ENCODE measurements at places on chromosomes 4 and X.

- DNase-seq = no peak
Measured at GRCh38 chrX:12434493-12434892, 296.2 kb downstream of the FRMPD4 start.

DNA sequence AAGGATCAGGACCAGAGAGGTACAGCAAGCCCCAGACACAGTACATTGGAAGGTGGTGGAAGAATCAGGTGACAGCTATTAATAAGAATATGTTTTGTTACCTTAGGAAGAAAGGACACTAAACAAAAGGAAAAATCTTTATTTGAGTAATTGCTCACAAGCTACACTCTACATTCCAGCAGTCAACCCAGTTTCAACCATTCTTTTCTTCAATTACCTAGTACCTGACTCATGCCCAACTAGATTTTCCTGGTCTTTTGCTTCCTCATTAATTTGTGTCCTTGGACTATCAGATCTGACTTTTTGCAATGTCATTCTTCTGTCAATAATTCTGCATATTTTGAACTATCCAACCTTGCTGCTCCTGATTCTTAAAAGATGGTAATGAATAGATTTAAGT is 22.5 kb upstream of the GLRA2 start:
- DNase-seq = no peak

DNA sequence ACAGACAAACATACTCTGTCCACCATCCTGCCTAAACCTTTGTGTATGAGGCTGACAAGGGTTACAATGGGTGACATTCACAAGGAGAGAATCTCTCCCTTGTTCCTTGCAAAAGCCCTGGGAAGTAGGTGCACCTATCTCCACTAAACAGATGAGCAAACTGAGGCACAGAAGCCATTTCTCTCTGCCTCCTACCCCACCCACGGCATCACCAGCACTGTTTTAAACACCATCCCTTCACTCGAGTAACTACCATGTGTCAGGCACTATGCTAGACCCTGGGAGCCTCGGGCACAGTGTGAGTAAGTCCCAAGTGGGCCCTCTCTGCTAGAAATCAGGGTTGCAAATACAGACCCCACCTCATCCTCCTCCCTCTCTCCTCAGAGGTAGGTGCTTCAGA is 899 bp downstream of the LYAR start:
- no peak for DNase-seq

GRCh38 chrX:93177930-93178329 is 495.4 kb downstream of the NAP1L3 start:
- DNase-seq = no peak

- DNase-seq = no peak
Measured at GRCh38 chrX:153449368-153450113, 3.7 kb upstream of the TREX2 start.

GRCh38 chr4:71473541-71474240 is 134.9 kb downstream of the SLC4A4 start:
- no peak for DNase-seq

GRCh38 chr4:74189331-74190043 is 31.6 kb downstream of the MTHFD2L start:
- DNase-seq = no peak

DNA sequence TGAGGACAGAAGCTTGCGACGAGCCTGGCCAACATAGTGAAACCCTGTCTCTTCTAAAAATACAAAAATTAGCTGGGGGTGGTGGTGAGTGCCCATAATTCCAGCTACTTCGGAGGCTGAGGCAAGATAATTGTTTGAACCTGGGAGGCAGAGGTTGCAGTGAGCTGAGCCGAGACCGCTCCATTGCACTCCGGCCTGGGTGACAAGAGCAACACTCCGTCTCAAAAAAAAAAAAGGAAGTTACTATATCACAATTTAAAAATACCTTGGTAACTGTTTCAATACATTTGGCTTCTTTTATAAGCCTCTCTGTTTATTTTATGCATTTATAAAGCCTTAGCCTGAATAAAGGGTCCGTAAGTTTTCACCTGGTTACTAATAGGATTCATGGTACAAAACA is 46.6 kb upstream of the CHRNA9 start:
- no peak for DNase-seq

GRCh38 chr4:109962401-109962800 is 49.7 kb downstream of the EGF start:
- DNase-seq = no peak

DNA sequence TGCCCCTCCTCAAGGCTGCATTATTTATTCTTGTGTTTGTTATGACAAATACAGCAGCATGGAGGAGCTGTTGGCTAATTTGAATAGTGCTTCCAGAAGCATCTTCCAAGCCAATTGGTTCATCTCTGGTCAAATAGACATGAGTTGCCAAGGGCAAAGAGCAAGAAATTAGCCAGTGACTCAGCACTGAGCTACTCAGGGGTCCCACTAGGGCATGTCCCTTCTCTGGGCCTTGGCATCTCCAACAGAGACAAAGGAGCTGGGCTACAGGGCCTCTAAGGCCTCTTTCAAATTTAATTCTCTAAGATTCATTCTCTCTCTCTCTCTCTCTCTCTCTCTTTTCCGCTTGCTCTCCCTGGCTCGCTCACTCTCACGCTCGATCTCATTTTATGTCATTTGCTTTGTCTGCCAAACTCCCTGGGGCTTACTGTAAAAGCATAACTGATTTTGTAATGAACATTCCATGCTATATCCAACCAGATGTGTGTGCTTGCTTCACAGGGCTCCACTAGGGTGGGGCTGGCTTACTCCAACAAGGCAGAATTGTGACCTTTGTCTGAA is 86.7 kb upstream of the MAGEA4 start:
- no peak for DNase-seq

DNA sequence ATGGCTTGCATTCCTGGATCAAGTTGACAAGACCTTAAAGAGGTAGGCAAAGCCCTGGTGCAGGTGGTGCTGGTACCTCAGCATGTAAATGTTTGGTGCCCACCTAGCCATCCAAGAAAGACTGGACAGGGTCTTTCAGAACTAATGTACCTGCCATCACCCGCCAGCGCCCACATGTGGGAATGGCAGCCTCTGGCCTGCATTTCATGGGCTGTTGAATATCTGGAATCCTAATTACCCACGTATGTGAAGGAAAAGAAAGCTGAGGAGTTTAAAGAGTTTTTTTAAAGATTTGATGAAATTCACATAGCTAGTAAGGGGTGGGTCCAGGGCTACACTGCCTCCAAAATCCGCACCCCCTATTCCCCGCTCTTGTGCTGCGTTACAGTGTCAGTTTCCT is 8.6 kb upstream of the CCDC149 start:
- no peak for DNase-seq

- DNase-seq = no peak
Measured at GRCh38 chr4:36235306-36235705, 9.0 kb downstream of the ARAP2 start.

GRCh38 chr4:28225050-28225449 is 1364.4 kb downstream of the STIM2 start:
- no peak for DNase-seq

DNA sequence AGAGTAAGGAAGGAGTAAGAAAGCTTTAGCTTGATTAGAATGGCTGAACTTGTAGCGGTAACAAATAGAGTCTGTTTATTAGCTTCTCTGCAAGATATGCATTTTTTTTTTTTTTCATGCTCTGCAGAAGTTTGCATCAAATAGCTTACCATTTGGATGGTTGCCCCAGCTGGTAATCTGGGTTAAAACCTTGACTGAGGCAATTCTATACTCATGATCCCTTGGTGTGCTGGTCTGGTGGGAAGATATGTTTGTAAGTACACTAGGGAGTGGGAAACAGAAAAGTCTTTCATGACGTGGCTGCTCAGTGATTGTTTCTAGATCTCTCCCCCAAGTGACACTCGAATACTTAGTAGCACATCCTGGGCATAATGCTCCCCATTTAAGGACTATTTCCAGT is 32.1 kb downstream of the SEPTIN11 start:
- no peak for DNase-seq

- no peak for DNase-seq
Measured at GRCh38 chr4:118354913-118355312, 2.1 kb upstream of the PRSS12 start.

DNA sequence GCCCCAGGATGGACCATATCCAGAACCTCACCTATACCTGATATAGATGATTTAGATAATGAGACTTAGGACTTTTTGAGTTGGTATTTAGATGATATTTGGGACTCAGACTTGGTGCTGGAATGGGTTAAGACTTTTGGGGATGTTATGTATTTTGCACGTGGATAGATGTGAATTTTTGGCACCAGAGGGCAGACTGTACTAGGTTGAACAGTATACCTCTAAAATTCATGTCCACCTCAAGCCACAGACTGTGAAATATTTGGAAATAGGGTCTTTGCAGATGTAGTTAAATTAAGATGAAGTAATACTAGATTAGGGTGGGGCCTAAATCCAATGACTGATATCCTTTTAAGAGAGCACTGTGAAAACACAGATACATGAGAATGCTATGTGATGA is 15.6 kb downstream of the RBM41 start:
- DNase-seq = no peak

DNA sequence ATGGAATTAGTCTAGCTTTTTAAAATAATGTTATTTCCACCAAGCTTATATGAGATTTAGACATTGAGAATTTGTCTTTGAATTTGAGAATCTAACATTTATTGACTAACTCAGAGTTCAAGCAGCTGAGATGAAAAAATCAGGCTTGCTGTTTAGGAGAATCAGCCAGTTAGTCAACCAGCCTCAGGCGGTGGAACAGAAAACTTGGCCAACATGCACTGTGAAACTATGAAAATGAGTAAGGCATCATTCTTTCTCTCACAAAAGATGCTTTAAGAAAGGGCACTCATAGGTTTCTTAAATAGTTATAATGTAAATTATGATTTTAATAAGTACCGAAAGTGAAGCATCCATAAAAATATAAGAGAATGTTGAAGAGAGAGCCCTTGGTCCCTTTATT is 84.2 kb downstream of the NFKB1 start:
- DNase-seq = no peak

- no peak for DNase-seq
Measured at GRCh38 chr4:112509243-112510141, 6.5 kb downstream of the NEUROG2 start.

DNA sequence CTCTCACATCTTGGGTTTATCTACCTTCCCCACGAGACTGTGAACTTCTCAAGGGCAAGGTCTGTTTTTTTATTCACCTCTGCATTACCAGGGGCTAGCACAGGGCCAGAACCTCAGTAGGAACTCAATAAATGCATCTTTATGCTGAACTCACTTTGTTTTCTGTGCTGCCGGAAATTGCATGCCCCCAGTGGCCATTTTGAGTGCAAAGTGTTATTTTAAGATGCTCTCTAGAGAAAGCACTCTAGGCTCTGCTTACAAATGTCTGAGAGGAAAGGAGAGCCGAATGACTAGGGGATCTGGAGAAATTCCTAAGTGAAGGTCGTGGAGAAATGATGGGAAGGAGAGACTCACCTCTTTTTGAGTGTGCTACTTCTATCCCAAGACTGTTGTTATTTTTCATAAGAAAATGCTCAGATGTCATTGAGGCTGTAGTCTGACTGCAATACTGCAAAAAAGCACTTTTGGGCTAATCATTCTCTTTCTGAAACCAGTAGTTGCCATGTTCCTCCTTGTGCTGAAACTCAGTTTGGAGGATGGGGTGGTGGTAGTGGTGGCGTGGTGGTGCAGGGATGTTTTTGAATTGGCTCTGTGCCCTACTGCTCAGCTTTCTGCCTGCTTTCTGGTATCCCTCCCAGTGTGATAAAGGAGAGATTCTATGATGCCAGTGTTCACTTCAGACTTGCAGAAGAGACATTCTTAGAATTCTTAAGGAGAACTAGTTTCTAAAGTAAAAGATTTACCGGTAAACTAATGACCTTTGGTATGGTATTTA is 41.3 kb downstream of the DOCK11 start:
- DNase-seq = no peak
